NCI-H1436 treated with DMSO at 0.1 percent for 48 hours (cell line): ENCODE measurements at places on chromosomes 13 and 19.

- no peak for DNase-seq
Observed at GRCh38 chr13:113219256-113219940, 10.0 kb downstream of the CUL4A start.

- DNase-seq = no peak
Observed at GRCh38 chr13:24899601-24900000, 135.6 kb downstream of the RNF17 start.

DNA sequence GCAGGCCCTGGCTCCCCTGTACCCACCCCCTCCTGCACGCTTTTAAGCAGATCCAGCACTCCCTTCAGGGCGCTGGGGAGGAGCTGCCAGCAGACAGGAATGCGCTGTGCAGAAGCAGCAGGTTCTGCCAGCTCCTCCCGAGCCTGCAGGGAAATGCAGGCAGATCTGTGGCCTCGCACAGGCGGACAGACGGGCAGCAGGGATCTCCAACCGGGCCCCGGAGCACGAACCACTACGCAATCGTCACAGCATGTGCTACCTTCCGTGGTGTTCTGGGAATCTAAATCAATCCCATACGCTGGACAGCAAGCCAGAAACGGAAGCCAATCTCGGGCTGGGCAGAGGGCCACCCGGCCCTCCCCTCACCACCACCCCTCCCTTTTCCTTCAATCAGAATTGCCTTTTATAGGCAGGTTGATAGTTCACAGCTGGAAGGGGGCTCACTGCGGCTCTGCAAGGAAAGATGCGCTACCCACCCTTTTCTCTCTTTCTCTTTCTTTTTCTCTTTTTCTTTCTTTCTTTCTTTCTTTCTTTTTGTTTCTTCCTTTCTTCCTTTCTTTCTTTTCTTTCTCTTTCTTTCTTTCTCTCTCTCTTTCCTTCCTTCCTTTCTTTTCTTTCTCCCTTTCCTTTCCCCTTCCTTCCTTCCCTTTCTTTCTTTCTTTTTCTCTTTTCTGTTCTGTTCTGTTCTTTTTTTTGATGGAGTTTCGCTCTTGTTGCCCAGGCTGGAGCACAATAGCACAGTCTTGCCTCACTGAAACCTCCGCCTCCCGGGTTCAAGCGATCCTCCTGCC lies 99.9 kb downstream of the GNG7 start:
- DNase-seq = no peak

DNA sequence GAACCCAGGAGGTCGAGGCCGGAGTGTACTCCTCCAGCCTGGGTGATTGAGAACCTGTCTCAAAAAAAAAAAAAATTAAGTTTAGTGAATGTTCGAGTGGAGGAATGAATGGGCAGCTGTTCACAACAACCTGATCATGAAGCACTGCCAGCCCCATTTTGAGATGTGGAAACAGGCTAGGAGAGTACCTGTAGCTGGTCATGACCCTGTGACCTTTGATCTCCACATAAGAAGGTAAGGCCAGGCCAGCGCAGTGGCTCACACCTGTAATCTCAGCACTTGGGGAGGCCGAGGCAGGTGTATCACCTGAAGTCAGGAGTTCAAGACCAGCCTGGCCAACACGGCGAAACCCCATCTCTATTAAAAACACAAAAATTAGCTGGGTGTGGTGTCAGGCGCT lies 7.6 kb downstream of the RAVER1 start:
- DNase-seq = no peak

DNA sequence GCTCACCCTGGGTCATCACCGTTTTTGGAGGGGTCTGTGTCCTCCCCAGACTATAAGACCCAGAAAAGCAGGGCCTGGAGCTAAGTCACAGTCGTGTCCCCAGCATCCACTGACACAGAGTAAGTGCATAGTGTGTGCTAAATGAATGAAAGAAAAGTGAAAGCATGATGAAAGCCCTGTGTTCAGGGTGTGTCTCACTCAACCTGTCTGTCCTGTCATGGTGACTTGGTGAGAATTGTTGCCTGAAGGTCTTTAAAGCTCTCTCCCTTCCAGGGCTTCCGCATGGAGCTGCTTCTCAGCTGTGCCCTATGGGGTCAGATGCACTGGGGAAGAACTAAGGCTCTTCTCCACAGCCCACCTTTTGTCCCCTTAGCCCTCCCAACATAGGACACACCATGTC lies 20.5 kb upstream of the IGFL1 start:
- DNase-seq = no peak

DNA sequence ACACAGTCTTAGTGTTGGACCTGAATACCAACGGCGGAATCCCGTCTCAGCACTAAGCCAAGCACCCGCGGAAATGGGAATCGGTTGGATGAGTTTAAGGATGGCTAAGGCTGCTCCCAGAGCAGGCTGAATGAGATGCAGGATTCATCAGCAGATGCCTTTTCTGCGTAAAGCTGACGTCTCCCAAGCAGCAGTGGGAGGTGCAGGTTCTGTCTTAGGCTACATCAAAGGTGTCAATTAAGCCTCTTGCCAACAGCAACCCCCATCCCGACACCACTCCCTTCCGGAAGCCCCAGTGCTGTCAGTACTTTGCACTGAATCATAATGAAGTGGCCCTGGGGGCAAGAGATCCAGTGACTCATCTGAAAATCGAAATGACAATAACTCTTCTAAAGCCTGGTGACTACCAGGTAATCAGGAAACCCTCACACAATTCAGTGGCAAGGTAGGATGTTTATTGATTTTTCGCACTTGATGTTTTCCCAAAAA lies 275.6 kb downstream of the DCLK1 start:
- no peak for DNase-seq

DNA sequence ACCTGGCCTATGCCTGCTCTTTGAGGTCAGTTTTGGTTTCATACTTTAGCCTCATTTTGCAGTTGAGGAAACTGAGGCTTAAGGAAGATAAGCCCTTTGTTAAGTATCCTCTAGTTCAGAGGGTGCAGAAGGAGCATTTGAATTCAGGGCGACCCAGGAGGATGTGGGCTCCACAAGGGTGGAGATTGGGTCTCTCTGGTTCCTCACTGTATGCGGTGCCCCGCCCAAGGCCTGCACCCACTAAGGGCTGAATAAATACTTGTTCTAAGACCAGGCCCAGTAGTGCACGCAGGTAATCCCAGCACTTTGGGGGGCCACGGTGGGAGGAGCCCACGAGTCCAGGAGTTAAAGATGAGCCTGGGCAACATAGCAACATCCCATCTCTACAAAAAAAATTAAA lies 768 bp upstream of the SLC44A2 start:
- no peak for DNase-seq

DNA sequence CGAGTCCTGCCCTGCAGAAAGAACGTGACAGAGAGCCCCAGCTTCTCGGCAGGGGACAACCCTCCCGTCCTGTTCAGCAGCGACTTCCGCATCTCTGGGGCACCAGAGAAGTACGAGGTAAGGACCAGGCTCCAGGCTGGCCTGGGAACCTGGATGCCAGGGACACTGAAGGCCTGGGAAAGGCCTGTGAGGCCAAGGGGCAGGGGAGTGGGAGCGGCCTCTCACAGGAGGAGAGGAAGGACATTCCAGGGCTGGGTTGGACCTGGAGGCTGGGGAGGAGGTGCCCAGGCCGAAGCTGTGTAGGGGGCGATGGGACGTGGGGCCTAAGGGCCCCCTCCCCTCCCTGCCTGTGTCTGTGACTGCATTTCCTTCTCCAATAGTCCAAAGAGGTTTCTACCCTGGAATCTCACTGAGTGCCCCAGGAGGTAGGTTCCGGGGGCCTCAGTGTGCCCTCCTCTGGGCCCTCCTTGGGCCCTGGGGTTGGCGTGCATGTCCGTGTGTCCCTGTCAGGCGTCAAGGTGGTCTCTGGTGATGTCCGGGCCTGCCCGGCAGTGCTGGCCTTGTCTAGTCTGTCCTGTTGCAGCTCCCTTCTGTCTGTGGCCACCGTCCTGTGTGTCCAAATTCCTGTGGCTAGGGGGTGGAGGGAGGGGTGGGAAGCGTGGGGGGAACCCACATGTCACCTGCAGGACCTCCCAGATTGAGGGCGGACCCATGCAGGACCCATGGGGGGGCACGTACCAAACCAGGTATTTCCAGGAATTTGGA lies 16.9 kb upstream of the CD22 start:
- no peak for DNase-seq

DNA sequence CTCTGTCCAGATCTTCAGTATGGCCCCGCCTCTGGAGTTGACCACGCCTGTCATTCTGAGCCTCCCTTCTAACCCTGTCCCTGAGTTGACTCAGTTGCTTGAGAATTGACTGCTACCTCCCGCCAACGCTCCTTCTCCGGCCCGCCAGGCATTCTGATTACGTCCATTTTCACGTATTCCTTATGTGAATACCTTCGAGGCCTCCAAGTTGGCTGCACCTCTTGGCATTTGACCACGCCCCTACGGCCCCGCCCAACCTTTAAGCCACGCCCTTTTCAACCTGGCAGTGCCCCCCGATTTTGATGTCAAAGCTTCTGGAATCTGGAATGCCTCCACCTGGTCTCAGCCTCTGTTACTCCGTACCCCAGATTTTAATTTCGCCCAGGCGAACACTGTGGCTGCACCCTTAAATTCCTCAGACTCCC lies 1.7 kb upstream of the EML2 start:
- no peak for DNase-seq

DNA sequence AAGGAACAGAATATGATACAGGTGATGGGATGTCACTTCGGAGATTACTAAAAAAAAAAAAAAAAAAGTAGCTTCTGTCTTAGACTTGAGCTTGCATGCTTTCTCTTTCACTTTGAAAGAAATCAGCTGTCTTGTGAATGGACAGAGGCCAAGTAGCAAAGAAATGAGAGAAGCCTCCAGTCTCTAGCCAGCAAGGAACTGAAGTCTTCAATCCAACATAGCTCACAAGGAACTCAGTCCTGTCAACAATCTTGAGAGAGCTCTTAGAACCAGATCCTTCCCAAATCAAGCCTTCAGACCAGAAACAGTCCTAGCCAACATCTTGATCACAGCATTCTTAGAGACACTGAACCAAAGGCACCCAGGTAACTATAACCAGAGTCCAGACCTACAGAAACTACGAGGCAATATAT lies 7.7 kb downstream of the N4BP2L2 start:
- no peak for DNase-seq

DNA sequence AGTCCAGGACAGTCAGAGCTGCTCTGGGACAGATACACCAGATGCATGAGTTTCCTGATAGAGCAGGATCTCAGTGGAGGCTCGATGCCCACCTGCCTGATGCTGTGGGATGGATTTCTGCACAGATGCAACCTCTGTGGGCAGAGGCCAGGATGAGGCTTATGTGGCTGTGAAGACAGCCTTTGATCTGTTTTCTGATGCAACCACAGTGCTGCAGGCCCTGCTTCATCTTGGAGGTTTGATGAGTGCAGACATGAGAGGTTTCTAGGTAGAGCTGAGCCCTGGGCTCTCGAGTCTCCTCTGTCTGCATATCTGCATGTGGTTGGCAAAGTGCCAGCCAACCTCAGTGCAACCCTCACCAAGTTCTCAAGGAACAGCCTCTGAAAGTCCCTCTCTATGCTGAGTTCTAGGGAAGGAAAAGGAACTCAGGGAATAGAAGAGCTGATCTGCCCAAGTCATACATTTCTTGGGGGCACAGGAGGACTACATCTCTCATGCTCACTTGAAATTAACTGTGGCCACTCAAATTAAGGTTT lies 23.1 kb upstream of the TSHZ3 start:
- no peak for DNase-seq

DNA sequence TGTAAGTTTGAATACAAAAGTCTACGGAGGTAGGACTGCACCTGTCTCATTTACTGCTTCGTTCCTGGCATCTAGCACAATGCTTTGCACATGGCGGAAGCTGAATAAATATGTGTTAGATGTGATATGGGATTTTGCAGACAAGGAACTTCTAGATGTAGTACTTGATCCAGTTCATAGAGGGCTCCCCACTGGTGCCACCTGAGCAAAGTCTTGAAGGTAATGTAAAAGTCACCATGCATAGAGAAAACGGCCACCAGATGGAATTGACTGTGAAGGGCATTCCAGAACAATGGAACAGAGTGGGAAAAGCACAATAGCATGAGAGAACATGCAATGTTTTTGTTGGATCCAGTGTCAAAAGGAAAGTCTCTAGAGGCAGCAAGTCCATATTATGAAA lies 209.3 kb downstream of the HS6ST3 start:
- no peak for DNase-seq

- DNase-seq = no peak
Observed at GRCh38 chr13:97004096-97004876, 10.0 kb upstream of the OXGR1 start.

DNA sequence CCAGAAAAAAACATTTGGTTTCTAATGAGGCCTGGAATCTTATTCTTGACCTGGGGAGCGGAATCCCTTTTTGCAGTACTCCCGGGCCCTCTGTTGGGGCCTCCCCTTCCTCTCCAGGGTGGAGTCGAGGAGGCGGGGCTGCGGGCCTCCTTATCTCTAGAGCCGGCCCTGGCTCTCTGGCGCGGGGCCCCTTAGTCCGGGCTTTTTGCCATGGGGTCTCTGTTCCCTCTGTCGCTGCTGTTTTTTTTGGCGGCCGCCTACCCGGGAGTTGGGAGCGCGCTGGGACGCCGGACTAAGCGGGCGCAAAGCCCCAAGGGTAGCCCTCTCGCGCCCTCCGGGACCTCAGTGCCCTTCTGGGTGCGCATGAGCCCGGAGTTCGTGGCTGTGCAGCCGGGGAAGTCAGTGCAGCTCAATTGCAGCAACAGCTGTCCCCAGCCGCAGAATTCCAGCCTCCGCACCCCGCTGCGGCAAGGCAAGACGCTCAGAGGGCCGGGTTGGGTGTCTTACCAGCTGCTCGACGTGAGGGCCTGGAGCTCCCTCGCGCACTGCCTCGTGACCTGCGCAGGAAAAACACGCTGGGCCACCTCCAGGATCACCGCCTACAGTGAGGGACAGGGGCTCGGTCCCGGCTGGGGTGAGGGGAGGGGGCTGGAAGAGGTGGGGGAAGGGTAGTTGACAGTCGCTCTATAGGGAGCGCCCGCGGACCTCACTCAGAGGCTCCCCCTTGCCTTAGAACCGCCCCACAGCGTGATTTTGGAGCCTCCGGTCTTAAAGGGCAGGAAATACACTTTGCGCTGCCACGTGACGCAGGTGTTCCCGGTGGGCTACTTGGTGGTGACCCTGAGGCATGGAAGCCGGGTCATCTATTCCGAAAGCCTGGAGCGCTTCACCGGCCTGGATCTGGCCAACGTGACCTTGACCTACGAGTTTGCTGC lies at the start of gene ICAM4:
Gene ICAM4, plus strand, starts transcription at position 153 of the 935 bp plus-strand sequence. Its CDS starts 58 bp downstream, at position 211.
- DNase-seq = no peak

GRCh38 chr13:109154966-109155761 lies 525.8 kb downstream of the MYO16 start:
- no peak for DNase-seq

DNA sequence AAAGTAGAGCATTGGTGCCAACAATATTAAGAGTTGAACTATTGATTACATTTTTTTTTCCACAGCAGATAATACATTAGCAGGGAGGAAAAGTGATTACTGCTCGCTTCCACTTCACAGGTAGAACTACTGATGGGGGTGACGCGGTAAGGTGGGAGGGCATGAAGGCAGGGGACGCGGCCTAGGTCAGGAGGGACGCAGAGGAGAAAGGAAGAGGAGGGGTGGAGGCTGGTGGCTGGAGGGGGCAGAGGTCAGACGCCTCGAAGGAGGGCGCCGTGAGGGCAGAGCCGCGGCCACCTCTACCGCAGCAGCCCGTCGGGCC lies 287 bp upstream of the B3GLCT start:
- no peak for DNase-seq

GRCh38 chr13:95253033-95253432 lies 48.2 kb downstream of the ABCC4 start:
- no peak for DNase-seq

GRCh38 chr19:46480415-46480814 lies 9.1 kb upstream of the PNMA8A start:
- no peak for DNase-seq
